ENCODE measurements at places on chromosomes 4 and X.

- no peak for DNase-seq
Observed at GRCh38 chr4:20813700-20814099, 113.4 kb downstream of the PACRGL start.

- DNase-seq, result no peak
Observed at GRCh38 chrX:23373129-23373804, 38.6 kb downstream of the PTCHD1 start.

GRCh38 chr4:64384237-64385203 is 24.7 kb downstream of the TECRL start:
- no peak for DNase-seq

GRCh38 chr4:145001635-145002034 is 96.4 kb downstream of the ANAPC10 start:
- no peak for DNase-seq

GRCh38 chr4:165359506-165359905 is 19.3 kb upstream of the CPE start:
- no peak for DNase-seq

GRCh38 chrX:49754233-49754857 is 58.6 kb upstream of the PAGE1 start:
- DNase-seq, result peak; percentile 6

GRCh38 chrX:142998447-142999198 is 27.1 kb upstream of the SPANXN4 start:
- no peak for DNase-seq

- no peak for DNase-seq
Observed at GRCh38 chr4:172708184-172708583, 460.4 kb upstream of the GALNT7 start.

GRCh38 chr4:52105276-52105675 is 54.2 kb downstream of the SPATA18 start:
- DNase-seq, result no peak

- no peak for DNase-seq
Observed at GRCh38 chrX:41689711-41690110, 938 bp downstream of the GPR34 start.

DNA sequence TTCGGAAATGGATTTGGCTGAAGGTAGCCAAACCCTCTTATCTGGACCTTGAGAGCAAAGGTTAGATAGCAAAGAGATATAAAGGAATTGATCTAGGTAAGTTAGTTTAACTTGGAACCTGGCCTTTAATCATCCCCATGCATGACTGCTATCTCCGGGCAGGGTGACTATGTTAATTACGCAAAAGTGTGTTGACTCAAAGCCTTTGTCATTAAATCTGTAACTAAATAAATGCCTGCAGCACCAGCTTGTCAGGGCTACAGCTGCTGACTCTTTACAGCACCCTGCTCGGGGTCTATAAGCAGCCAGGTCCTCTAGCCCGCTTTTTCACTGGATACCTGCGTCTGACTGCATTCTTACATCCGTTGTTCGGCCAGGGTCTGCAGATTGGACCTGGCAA is 201.7 kb downstream of the TBCK start:
- DNase-seq, result no peak

- no peak for DNase-seq
Observed at GRCh38 chr4:145694929-145695328, 15.0 kb downstream of the C4orf51 start.

DNA sequence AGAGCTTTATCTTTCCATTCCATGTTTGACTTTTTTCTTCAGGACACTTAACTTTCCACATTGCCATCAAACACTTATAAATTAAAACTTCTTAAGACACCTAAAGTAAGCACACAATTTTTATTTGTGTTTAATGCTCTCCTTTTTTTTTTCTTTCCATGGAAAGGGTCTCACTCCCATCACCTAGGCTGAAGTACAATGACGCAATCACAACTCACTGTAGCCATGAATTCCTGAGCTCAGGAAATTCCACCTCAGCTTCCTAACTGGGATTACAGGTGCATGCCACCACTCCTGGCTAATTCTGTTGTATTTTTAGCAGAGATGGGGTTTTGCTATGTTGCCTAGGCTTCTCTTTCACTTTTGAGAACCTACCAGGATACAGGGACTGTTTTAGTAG is 7.3 kb downstream of the SMR3A start:
- DNase-seq, result no peak

DNA sequence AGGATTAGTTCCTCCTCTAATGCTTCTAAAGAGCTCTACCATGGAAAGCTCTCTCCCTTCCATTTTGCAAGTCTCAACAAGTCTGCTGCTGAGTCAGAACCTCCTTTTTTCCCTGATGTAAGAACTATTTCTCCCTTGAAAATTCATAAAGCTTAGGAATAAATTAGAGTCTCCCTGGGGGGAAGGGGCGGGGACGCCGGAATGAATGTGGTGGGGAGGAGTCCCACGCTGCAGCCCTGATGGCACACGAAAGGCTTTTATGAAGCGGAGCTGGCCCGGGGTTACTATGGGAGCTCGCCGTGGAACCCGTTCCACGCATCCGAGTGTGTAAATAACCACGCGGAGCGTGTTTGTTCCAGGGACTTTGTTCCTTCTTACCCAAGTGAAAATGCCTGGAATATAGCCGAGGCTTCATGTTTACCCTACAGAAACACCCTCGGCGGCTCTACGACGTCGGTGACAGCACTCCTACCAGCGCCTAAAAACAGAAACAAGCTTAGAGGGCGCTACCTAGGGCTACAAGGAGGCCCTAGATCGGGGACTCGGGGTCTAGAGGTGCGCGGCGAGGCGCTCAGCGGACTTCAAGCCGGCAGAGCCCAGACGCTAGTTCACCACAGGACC is 923 bp upstream of the CPEB2 start:
- peak; percentile 13 for DNase-seq

GRCh38 chrX:150051096-150051495 is 112.8 kb upstream of the EOLA2 start:
- DNase-seq, result no peak

DNA sequence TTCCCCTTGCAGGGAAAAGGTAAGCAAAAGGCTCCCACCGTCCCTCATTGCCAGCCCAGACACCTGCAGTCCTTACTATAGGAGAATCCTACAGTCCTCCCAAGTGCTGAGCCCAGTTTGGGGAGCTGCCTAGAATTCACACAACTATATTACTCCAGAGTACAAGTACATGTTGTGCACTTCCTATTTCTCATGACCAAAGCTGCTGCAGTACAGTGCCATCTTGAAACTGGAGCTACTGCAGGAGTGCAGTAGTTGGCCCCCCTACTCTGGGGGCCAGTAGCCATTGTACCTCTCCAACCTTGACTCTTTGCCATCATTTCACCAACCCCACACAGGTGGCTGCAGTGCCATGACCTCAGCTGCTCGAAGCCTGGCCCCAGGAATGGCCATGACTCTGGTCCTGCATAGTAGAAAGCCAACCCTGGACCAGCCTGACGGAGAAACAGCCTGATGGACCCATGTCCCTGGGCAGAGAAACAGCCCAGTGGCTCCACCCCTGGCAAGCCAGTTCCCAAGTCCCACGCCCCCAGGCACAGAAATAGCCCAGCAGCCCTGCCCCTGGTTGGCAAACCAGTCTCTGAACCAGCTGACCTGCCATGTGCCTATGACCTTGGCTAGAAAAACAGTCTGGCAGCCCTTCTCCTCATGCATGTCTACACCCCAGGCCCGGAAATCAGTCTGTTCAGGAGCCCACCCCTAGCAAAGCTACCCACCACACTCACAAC is 51.9 kb downstream of the PHKA1 start:
- DNase-seq, result no peak

DNA sequence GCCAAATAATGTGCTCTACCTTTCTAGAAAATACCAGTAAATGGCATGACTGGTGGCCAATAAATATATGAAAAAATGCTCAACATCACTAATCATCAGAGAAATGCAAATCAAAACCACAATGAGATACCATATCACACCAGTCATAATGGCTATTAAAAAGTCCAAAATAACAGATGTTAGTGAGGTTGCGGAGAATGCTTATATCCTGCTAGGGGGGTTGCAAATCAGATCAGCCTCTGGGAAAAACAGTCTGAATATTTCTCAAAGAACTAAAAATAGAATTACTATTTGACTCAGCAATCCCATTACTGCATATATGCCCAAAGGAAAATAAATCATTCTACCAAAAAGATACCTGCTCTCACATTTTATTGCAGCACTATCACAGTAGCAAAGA is 115.1 kb downstream of the RASGEF1B start:
- no peak for DNase-seq

DNA sequence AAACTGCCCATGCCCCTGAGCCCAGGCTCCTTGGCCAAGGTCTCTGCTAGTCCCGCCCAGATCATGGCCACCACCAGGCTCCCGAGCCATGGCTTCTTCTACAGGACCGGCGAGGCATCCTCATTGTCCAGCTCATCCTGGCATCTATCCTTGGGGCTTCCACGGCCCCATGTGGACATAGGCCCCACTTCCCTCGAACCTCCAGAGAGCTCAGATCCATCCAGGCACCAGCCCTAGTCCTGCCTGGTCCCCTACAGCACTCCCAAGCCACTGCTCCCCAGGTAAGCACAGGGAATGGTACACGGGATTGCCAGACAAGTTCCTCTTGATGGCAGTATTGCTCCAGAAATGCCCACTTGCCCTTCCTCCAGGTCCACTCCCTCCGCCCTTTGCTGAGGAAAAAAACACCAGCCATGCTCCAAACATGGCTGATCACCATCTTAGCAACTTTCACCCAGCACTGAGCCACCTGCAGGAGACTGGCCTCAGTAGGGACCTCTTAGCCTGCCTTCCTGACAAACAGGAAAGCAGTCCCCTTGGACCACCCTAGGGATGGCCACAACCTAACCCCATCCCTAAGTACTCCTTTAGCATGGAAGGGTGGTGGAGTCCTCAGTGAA is 272.1 kb upstream of the AGTR2 start:
- DNase-seq, result peak; percentile 85

GRCh38 chrX:123449335-123449734 is 265.3 kb downstream of the GRIA3 start:
- DNase-seq, result no peak

DNA sequence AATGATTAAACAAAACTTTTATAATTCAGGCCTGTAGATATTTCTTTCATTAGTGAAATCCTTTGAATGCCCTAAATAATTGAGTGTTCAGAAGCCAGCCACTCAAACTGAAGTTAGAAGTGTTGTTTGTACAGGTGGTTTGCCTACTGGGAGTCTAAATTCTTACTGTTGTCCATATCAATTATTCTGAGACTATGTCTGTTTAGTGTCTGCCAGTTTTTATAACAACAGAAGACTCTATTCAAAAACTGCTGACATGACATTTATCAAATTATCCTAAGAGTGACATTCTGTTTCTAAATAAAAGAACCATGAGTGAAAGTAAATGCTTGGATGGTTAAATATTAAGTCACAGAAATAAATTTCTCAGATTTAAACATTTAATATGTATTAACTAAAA is 375.1 kb downstream of the FAT4 start:
- no peak for DNase-seq

DNA sequence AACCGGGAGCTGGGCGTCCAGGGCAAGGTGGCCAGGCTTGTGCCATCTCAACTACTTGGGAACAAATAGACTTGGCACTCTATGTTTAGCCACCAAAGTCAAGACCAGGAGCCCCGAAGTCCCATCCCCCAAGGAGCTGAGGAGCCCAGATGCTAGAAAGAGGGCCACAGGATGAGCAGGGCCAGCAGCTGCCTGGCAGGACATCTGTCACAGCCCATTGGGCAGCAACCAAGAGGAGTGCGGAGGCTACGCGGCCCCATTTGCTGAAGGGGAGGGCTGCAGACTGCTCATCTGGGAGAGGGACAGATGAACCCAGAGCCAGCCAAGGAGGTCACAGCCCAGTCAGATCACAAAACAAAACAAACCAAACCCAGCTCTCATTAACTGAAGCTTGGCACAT is 22.9 kb upstream of the SOWAHD start:
- DNase-seq, result no peak

DNA sequence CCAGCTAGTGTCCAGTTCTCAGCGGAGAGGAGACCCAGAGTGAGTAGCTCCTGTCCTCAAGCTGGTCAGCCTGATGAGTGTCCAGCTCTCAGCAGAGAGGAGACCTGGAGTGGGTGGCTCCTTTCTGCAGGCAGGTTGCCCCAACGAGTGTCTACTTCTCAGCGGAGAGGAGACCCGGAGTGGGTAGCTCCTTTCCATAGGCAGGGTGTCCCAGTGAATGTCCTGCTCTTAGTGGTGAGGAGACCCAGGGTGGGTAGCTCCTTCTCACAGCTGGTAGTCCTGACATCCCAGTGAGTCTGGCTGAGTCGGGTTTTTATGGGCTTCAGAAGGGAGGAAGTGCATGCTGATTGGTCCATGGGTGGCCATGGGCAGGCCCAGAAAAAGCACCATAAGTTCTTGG is 55.7 kb upstream of the NUDT6 start:
- DNase-seq, result no peak

DNA sequence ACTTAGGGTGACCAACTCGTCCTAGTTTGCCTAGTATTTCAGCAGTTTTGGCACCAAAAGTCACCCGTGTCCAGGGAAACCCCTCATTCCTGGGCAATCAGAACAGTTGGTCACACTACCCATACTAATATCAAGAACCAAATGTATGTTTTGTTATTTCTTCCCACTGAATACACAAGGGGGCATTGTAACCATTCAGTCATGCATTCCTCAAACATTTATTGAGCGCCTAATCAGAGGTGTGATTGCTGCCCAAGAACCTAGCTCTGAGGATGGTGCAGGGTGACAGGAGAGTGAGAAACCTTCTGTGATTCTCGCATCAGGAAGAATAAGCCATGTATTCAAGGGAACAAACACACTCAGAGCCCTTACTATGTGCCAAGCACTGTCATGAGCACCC is 69.8 kb upstream of the RAI2 start:
- no peak for DNase-seq

DNA sequence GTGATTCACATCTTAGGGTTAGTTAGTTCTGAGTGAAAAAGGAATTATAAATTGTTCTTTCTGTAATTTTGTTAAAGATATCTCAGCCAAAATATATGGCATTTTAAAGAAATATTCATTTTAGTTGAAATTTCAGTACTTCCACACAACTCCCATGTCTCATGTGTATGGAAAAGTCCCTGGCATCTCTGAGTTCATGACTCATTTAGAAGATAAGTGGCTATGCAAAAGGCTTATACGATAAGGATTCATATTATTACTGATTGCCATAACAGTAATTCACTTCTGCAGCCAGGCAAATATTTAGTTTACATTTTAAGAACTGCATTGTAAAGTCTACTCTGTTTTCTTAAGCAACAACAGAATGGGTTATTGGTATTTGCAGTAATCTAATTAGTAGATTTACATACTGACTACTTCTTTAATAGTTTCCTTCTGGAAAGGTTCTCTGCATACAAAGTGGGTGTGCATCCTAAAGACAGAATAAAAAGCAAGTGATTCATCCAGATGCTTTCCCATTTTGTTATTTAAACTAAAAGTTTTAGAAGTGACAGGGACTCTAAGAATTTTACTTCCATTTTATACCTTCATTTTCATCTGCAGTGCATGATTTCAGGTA is 682.4 kb upstream of the PABPC4L start:
- DNase-seq, result no peak

GRCh38 chrX:112577146-112577545 is 102.6 kb downstream of the LHFPL1 start:
- DNase-seq, result no peak

- DNase-seq, result no peak
Observed at GRCh38 chr4:145099653-145100052, 1.5 kb downstream of the ABCE1 start.

Measured in cerebellar nuclear complex (tissue), 1 donor.